ENCODE measurements at places on chromosomes 3 and 15.

DNA sequence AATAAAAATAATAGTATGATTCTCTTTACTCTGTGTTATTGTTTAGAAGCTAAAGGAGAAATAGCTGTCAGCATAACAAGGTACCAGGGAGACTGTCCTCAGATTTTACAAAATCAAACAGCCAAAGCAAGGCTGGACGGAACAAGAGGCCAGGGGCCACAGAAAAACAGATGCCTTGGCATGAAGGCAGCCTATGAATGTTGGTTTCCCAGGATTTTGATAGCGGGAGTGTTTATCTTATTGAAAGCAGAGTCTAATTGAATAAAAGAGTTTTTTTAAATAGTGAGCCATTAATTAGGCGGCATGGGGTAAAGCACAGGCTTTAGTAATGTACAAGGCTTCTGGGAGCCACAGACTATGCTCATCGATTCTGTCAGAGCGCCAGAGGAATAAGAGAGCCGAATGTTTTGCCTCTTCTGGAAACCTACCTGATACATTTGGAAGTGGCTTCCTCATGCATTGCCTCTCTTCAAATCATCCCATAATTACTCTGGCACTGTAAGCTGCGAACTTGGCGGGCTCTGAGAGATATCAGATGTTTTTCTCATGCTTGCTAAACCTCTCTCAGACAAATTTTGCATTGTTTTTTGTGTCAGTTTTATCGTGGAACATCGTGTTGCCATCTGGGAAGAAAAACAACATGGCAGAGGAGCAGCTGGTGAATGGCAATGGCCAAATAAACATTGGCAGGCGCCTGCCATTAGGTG is 30.4 kb upstream of the TMCO5A start:
- DNase-seq, result no peak

DNA sequence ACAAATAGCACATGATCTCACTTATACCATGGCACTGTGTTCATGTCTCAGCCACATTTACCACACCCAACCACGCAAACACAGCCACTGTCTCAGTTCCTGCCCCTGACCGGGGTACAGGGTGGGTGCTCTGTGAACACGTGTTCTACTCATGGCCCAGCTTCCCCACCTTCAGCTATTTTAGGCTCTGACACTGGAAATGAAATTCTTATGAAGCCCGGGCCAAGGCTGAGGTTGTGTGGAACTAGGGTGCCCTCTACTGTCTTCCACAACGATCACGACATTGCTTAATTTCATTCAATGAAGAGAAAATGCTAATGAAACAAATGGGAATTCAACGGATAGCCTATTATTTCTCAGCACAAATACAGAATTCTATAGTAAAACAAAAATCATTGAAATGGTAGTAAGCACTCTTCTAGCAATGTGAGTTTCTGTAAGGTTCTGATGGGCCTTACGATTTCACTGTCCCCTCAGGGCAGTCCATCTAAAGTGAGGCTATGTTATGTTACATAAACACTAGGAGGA is 2.1 kb upstream of the GABRA5 start:
- DNase-seq, result no peak

DNA sequence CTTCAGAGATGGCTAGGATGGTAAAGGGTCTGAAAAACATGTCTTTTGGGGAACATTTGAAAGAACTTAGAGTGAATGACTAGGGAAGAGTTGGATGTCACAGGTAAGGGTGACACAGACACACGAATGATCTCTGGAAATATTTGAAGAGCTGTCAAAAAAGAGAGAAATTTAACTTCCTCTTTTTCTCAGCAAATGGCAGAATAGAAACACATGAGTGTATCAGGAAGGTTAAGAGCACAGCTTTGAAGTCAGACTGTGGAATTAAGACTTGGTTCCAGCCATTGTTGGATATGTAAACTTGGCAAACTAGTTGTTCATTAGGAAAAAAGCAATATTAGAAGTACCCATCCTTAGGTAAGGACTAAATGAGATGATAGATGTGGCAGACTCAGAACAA is 117.7 kb downstream of the IMPG2 start:
- DNase-seq, result no peak

DNA sequence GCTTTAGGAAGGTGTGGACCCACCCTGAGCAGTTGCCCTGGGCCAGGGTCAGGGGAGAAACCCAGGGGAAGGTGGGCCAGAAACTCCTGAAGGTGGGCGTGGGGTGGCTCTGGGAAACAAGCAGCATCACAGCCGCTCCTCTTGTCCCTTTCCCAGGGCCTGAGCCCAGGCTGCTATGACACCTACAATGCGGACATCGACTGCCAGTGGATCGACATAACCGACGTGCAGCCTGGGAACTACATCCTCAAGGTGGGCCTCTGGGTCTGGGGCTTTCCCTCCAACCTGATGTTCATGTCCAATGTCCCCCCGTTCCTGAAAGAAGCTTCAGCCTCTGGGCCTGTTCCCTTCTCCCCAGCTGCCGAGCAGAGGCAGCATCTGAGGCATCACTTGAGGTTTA is 21.4 kb downstream of the LOXL1 start:
- no peak for DNase-seq

GRCh38 chr15:51375966-51376640 is 34.6 kb downstream of the GLDN start:
- DNase-seq, result no peak

DNA sequence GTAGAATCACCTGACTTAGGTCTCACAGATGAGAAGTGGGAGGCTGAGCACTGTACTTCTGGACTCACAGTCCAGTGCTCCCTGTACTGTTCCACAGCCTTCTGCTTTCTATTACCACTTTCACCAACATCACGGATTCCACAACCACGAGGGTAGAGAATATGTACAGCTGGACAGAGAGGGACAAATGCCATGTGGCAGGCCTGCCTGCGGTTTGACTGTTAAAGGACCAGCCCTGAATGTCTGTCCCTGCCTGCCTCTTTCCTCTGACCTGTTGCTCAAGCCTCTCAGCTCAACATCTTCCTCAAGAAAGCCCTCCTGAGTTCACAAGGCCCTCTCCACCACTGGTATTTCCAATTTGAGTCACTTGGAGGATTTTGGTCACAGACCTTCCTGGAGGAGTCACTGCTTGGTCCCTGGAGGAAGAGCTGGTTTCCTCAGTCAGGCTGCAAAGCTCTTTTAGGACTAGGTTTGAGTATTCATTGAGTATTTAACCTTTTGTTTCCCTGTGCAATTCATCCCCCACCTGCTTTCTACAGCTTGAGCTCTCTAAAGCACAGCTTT is 49.1 kb downstream of the RAB11A start:
- DNase-seq, result no peak

DNA sequence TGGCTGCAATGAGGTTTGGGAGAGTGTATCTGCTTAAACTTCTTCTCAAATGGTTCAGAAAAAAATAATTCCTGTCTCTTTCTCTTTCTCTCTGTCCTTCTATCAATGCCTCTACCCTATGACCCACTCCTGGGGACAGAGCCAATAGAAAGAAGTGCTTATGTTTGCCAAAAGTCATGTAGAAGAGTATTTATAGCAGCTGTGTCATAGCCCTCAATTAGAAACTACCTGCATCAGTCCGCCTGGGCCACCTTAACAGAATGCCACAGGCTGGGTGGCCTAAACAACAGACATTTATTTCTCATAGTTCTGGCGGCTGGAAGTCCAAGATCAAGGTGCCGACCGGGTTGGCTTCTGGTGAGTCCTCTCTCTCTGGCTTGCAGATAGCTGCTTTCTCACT is 92.5 kb downstream of the HMG20A start:
- no peak for DNase-seq

DNA sequence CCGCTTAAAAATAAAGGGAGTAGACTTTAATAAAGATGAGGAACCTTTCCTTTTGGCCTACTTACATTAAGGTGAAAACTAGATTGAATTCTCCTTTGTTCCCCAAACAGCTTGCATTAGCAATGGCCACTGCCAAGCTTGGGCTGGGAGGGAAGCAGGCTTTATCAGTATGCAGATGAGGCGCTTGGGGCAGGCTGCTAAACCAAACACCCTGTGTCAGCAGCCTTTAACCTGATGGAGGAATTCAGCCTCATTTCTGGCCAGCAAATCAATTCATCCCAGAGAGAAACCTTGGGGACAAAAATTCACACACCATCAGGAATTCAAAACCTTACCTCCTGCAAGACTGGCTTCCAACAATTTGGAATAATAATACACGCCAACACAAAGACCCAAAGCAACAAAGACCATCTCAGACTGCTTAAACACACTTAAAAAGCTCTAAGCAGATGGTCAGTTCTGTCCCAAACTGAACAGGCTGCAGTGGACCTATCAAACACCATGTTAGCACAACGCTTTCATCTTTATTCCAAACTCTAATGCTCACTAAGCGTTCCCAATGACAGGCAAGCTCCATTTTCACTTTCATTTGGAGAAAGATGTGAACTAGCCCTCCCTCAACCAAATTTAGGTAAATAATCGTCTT is 255.1 kb upstream of the CMC1 start:
- no peak for DNase-seq

GRCh38 chr15:31276596-31277298 is 49.9 kb upstream of the KLF13 start:
- no peak for DNase-seq

GRCh38 chr3:70501561-70501960 is 189.1 kb upstream of the MDFIC2 start:
- DNase-seq, result no peak

- no peak for DNase-seq
Measured at GRCh38 chr15:47399100-47399499, 318.2 kb upstream of the SEMA6D start.

- DNase-seq, result no peak
Measured at GRCh38 chr3:142243134-142243533, 17.7 kb upstream of the GK5 start.

DNA sequence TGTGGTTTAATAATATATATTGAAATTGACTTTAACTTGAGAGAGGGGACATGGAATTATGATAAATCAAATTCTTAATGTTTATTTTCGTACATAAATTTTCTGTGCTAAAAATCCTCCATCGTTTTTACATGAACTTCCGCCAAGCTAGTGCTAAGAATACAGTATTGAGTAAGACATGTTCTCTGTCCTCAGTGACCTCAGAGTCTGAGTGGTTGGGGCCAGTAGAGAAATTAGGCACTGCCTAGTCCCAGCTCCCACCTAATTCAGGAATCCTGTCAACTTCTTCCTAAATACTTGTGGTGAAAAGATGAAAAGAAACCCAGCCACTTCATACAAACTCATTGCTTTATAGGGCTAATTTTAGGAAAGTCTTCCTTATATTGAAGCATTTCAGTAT is 110.3 kb downstream of the PPP2R3A start:
- DNase-seq, result no peak

DNA sequence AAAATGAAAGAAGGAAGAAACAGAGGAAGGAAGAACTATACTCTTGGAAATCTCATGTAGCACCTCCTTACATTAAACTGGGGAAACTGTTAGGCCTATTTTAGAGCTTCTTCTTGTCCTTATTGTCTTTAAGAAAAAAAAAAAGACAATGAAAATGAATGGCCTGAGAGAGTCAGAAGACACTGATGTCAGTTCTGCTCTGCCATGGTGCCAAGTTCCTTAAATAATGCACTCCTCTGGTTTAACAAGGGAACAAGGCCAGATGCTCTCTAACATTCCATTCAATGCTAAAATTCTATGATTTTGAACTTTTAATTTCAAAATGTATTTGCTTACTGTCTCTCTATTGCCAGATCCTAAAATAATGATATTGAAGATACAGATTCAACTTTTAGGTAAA is 4.4 kb upstream of the MBNL1 start:
- DNase-seq, result no peak

DNA sequence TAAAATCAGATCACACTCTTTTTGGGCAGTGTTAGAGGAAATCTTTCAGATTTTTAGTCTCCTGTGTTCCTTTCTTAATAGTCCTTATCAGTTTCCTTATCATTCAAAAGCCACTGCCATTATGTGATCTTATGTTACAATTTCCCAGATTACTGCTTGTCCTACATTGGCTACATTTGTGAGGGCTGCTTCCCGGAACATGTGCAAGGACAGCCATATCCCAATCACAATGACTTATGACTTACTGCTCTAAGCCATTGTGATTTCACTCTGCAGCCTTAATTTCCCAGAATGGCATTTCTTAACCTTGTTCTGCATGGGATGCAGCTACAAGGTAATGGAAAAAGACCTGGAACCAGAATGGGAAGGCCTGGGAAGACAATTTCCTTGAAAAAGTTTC is 125.1 kb upstream of the PPP2R3A start:
- no peak for DNase-seq

GRCh38 chr3:69882560-69882959 is 117.0 kb upstream of the SAMMSON start:
- DNase-seq, result no peak

- DNase-seq, result no peak
Measured at GRCh38 chr3:130537673-130538304, 20.8 kb downstream of the COL6A6 start.

DNA sequence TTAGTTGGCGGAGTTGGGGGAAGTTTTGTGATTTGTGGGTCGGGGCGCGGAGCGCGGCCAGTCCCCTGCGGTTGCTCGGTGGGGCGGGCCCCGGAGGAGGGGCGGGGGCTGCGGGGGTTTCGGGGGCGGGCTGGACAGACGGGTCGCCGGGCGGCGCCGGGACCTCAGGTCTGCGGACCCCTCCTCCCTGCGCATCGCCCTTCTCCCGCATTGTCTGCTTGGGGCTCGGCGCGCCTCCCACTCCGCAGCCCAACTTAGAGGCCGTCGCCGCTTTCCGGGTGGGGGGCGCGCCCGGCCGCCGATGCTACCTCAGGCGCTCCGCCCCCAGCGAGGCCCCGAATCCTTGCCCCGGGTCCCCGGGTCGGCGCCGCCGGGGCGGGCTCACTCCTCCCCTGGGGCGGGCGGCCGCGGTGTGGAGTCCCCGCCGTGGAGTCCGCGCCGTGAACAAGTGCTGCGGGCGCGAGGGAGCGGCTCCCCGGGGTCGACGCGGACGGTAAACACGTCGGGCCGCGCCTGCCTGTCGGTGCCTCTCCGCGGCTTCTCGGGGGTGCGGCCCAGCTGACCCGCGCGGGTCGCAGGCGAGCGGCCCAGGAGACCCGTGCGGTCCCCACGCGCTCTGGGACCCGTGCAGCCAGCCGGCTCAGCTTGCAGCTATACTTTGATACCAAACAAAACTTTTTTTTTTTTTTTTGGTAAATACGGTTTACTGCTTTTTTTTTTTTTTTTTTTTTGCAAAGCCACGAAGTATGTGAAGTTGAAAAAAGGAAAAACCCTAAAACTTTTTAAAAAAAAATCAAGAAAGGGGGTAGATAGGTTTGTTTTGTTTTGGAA is 624 bp downstream of the AKAP13 start:
- DNase-seq, result peak; percentile 51

GRCh38 chr3:169699536-169700050 is 36.1 kb upstream of the MECOM start:
- DNase-seq, result no peak

DNA sequence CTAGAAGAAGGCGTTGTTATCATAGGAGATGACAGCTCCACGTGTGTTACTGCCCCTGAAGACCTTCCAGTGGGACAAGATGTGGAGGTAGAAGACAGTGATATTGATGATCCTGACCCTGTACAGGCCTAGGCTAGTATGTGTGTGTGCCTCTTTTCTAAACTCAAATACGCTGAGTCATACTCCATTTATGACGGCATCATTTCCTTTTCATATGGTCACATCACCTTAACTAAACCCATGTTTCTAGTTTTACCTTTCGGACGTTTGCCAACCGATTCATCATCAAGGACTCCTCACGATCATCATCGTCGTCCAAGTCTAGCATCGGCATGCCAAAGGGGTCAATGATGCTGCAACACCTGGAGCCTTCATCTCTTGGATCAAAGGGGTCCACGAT is 149.0 kb downstream of the CBLB start:
- no peak for DNase-seq

Data from stimulated activated CD4-positive, alpha-beta T cell treated with anti-CD3 and anti-CD28 coated beads, Interleukin-1b, Interleukin-23, amount 100 ng/mL, for 4 hours (primary cell).